CD4-positive, alpha-beta T cell treated with Interleukin-10 for 1 hour (primary cell): ENCODE measurements at places on chromosomes 6 and 20.

DNA sequence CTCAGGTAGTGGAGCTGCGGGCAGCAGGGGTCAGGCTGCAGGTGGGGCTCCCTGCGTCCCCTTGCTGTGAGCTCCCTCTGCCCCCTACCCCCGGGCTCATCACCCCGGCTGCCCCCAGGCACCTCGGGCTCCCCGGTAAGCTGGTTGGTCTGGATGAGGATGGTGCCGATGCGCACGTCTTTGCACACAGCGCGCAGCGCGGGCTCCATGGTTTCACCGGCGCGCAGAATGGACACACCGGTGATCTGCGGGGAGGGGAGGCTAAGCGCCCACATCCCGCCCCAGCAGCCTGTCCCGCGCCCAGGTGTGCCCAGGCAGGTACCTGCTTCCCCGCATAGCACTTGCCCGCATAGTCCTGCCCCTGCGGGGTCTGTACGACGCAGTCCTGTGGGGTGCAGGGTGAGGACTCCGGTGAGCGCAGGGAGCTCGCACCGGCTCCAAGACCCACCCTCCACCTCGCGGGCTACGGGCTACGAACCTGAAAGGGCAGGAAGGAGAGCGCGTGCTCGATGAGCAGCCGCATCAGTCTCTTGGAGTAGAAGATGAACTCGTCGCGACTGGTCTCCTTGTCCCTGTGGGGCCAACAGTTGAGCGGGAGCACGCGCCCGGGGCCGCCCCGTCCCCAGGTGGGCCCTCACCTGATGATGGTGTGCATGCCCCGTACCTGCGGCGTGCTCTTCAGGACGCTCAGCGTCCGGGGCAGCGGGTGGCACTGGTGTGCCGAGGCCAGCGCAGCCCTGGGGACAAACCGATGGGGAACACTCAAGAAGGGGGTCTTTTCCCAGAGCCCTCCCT, 15.5 kb downstream of the UCKL1 start:
- DNase-seq, result no peak

GRCh38 chr20:22918286-22918983, 116.7 kb upstream of the SSTR4 start:
- DNase-seq, result no peak

- no peak for DNase-seq
Measured at GRCh38 chr6:160532315-160532714, 131.8 kb downstream of the LPA start.

- DNase-seq, result no peak
Measured at GRCh38 chr6:107128175-107128574, 12.9 kb upstream of the BEND3 start.

GRCh38 chr20:56628873-56629463, at the start of gene TFAP2C:
Gene TFAP2C, plus strand, starts transcription at chr20:56629306. Its CDS starts 239 bp downstream, at chr20:56629545.
- DNase-seq, result no peak

- DNase-seq, result no peak
Measured at GRCh38 chr6:75794351-75794846, 45.4 kb downstream of the MYO6 start.

DNA sequence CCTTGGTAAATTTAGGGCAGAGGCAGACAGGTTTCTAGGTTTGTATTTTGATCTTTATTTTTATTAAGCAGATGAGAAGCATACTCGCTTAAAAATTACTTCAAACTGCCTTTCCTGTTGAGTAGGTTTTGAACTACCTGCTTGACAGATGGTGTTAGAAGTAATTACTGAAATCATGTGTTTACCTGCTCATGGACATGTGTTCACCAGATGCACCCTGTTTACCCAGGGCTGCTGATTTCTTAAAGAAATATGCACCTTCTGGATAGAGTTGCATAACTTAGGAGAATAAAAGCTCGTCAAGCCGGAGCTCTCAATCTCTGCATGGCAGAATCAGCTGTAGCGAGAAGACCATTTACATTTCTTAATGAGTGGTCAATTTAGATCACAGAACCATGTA, 165.1 kb downstream of the CDKAL1 start:
- DNase-seq, result no peak

DNA sequence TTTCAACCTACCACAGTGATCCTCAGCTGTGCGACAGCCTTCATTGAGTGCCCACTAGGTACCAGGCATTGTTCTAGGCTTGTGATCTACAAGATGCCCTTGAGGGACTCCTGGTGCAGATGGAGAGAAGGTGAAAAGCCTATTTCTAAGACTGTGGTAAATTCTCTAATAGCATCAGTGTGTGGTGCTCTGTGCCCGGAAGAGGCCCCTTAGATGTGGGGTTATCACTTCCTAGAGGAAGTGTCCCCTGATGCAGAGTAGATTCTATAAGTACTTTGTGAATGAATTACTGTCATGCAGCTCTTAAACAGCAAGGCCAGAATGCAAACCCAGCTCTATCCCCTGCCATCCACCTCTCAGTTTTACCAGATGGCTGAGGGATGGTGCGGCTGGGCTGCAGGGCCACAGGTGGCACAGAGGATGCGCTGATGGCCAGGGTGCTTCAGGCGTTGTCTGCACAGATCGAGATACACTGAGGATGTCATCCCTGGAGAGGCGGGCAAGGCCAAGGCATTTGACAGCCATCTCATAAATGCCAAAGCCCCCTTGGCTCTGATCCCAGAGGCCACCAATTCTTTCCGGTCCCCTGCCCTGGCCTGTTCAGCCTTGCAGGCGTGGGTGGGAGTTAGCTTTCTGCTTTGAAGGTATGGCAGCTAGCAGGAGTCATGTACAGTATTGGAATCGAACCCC, 96.7 kb downstream of the TOX2 start:
- DNase-seq, result peak; percentile 25

- no peak for DNase-seq
Measured at GRCh38 chr6:11947575-11947974, 64.5 kb upstream of the HIVEP1 start.

DNA sequence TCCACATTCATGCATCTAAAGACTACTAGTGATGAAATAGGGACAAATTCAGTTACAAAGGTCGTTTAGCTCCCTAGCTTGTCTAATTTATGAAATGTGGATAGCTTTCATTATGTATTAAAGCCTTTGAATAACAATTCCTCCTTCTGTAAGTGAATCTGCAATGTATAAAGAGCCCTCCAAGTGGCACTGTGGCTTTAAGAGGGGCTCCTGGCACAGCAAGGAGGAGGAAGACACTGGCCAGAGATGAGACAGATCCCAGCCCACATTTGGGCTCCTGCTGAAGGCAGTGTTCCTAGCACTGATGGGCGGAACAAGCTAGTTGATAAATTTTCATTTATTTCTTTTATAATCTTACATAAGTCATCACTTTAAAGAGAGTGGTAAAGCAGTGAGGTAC, 17.6 kb upstream of the FUCA2 start:
- no peak for DNase-seq

DNA sequence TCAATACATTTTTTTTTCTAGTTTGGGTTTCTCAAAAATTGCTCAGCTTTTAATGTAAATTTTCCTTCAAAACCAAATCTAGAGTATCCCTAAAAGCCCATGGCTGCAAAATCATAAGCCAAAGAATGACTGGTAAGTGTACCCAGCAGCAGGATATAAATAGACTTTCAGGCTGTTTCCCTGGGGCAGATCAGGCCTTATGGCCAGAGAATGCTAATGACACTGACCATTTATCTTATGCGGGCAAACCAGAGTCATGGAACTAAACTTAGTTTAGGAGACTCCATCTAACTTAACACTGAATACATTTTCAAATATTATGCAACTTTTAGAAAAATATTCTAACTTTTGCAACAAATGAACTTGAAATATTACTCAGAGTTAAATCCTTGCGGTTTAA, 7.4 kb downstream of the OSER1 start:
- no peak for DNase-seq

GRCh38 chr6:156009656-156010055, 554.0 kb upstream of the NOX3 start:
- DNase-seq, result no peak

DNA sequence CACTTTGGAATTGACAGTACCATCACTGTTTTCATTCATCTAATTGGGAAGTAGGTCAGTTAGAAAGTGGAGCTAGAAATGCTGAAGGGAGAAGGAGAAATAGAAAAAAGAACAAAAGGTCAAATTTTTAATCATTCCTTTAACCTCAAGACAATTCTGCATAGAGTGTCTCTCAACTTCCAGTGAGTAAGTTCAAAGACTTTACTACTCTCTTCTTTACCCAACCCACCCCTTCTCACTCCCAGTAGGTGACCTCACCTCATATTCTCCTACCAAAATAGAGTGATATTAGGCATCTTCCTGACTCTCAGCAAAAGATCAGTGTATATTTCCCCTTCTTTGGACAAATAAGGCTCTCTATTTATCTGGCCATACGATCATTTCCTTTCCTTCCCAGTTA, 340.0 kb upstream of the JAG1 start:
- no peak for DNase-seq

- DNase-seq, result no peak
Measured at GRCh38 chr6:107806691-107807090, 17.4 kb downstream of the SCML4 start.

DNA sequence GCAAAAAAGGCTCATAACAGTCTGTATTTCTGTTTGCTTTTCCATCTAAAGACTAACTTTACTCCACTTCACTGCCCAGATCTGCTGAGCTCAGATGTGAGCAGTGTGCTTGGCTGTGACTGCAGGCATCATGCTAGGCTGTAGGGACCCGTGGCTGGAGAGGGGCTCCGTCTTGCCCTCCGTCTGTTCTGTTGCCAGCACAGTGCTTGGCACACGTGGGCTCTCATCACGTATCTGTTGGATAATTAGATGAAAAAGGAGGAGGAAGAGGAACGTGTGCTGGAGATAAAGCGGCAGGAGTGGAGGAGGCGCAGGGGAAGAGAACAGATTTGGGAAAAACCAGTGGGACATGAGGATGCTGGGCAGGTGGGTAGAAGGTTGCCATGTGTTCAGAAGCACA, 57.6 kb upstream of the IER3 start:
- no peak for DNase-seq
